Karpas-422 (cell line): ENCODE measurements at places on chromosomes 3 and 15. TPM values are rescaled to one million over a fixed set of nuclear protein-coding genes. Genes with fewer than 3 reads are reported as not detected.

GRCh38 chr3:172018364-172018763 is 21.0 kb upstream of the FNDC3B start:
- no peaks in the 10 kb centered on the region for H3K36me3 ChIP-seq
- DNase-seq = no peak

GRCh38 chr15:100877551-100877950 is 2.1 kb upstream of the ALDH1A3 start:
- H3K27me3 ChIP-seq = no peaks in the 10 kb centered on the region
- H3K36me3 ChIP-seq = no peaks in the 10 kb centered on the region
- no peaks in the 10 kb centered on the region for H3K4me1 ChIP-seq
- H3K27ac ChIP-seq = no peak overlapping the region
- no peak overlapping the region for H3K4me3 ChIP-seq

DNA sequence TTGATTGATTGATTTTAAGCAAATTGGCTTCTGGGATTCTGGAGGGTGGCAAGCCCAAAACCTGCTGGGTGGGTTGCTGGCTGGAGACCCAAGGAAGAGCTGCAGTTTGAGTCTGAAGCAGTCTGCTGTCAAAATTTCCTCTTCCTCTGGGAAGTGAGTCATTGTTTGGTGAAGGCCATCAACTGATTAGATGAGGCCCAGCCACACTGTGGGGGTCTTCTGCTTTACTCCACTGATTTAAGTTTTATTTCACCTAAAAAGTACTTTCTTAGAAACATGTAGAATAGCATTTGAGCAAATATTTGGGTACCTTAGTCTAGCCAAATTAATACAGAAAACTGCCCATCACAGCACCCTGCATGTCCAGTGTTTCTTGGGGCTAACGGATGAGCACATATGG is 33.8 kb downstream of the FAH start:
- DNase-seq = no peak
- H3K27ac ChIP-seq = no peak overlapping the region
- peaks cover 6% of the 10 kb centered on the region for H3K36me3 ChIP-seq
- no peaks in the 10 kb centered on the region for H3K4me1 ChIP-seq

GRCh38 chr3:102400142-102400541 is 34.7 kb upstream of the ZPLD1 start:
- no peaks in the 10 kb centered on the region for H3K4me1 ChIP-seq
- no peak for DNase-seq
- no peaks in the 10 kb centered on the region for H3K27me3 ChIP-seq
- H3K4me3 ChIP-seq = no peak overlapping the region

- H3K4me1 ChIP-seq = peaks cover 55% of the 10 kb centered on the region
- H3K4me3 ChIP-seq = no peak overlapping the region
- DNase-seq = peak; percentile 72
- no peaks in the 10 kb centered on the region for H3K36me3 ChIP-seq
These were observed 147.4 kb downstream of the CHST2 start for GRCh38 chr3:143266927-143267326.

DNA sequence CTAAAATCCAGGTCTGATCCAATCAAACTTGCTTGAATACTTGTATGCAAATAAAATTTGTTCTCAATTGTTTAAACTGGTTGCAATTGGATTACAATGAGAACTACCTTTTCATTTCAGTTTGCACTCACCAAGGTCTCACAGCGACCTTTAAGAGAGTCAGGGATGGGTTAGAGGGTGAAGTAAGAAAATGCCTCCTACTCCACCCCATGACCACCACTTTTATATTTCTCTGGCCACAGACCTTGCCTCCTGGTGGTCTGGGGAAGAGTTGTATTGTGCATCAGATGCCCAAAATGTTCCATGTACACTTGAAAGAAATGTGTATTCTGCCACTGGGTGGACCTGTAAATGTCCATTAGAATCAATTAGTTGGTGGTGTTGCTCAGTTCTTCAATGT is 16.4 kb upstream of the THSD4 start:
- no peaks in the 10 kb centered on the region for H3K4me1 ChIP-seq
- no peak overlapping the region for H3K4me3 ChIP-seq
- H3K36me3 ChIP-seq = no peaks in the 10 kb centered on the region
- H3K27me3 ChIP-seq = no peaks in the 10 kb centered on the region

GRCh38 chr3:16512435-16513140 is 911 bp downstream of the RFTN1 start:
- peak; percentile 92 for DNase-seq
- peaks cover 26% of the 10 kb centered on the region for H3K36me3 ChIP-seq
- no peaks in the 10 kb centered on the region for H3K27me3 ChIP-seq
- H3K27ac ChIP-seq = peak overlapping the region; percentile 99

- peaks cover 45% of the 10 kb centered on the region for H3K4me1 ChIP-seq
- H3K36me3 ChIP-seq = no peaks in the 10 kb centered on the region
- no peak for DNase-seq
- H3K27ac ChIP-seq = no peak overlapping the region
These were observed 31.3 kb upstream of the SPTBN5 start for GRCh38 chr15:41925086-41925608.

Gene NR1I2
- total RNA-seq = 2.7 and 3.8 TPM in 2 replicates

Gene CLDN1
- total RNA-seq = not detected in 2 replicates

Gene SPESP1
- total RNA-seq = not detected in 2 replicates

Gene UTS2B
- total RNA-seq = not detected in 2 replicates

Gene CPB1
- not detected in 2 replicates for total RNA-seq
